Stimulated activated CD8-positive, alpha-beta memory T cell treated with anti-CD3 and anti-CD28 coated beads, Interleukin-2, amount 100 ng/mL, for 1 hour (primary cell): ENCODE measurements at places on chromosomes 5 and 9.

DNA sequence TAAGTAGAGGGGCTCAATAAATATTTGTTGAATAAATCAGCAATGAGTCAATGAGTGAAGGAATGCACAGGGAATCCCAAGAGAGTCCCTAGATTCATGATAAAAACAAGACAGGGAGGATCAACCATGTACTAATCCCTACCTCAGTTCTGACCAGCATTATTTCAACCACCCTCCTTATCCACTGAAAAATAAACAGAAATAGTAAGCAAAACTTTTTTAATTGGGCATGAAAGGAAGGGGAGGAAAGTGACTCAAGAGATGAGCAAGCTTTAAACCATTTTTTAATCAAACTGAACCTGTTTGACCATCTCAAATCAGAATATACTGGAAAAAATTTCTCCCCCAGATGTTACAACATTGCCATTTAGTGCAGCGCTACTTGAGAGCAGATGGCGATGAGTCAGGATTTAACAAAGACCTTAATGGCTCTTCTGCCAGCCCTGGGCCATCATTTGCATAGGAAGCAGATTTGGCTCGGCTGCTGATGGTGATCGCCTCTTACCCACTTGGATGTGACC is 194.8 kb upstream of the SLC30A5 start:
- DNase-seq = no peak

DNA sequence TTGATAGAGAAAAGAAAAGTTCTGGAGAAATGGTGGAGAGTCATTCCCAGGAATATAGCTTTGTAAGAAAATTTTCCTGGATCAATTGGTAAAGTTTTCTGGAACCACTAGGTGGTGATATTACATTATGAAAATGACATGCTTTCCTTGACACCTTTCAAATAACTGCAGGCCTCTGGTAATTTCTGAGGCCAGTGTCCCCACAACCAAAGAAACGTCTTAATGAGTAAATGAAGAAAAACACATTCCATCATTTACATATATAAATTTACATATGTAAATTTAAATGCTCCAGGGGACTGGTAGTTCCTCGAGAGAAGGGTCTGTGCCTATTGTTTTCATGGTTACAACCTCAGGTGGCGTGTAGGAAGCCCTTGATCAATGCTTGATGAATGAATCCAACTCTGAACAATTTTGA is 17.2 kb upstream of the RGS3 start:
- DNase-seq = no peak

GRCh38 chr9:119838210-119838609 is 469.0 kb upstream of the BRINP1 start:
- DNase-seq = no peak

DNA sequence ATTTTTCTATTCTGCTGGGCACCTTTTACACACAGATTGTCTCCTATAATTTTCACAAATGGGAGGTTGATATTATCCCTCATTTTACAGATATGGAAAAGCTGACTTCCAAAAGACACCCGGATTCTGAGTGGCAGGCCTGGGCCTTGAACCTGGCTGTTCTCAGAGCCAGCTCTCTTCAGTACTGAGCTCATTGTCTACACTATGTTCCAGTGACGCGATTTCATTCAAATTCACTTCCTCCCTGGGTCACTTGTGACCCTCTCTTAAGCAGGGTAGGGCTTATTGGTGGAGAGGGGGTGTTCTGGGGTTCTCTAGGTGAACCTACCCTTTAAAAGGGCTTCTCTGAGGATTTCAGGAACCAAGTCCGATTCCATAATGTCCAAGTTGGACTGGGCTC is 70.2 kb downstream of the ANKRD33B start:
- no peak for DNase-seq

DNA sequence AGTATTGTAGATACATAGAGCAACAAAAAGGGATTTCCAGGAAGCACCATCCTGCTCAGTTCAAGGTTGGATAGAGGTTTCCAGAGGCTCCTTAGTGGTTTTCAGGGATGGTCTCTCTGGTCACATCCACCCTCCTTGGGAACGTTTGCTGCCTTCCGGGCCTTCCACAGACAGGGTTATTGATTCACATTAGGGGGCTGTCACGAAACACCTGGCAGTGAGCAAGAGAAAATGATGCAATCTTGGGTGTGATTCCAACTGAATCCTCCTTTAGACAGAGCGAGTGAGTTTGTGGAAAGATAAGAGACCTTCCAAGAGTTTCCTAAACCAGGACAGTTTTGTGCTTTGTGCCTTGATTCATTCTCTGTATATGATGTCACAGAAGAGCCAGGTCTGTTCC is 43.8 kb upstream of the CTSL start:
- DNase-seq = no peak

DNA sequence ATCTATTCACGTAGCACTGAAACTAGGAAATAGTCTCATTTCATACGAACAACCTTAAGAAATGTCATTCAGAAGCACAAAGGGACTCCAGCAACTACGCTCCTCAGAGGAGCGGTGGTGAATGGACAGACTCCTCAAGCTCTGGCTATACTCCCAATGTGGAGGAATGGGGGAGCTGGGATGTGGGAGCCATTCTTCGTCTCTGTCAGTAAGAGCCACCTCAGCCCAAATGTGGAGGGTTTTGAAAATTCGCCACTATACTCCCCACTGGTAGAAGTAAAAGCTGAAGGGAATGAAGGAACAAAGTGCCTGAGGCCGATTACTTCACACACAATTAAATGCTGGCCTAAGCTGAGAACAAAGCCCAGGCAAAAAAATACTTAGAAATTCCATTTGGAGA is 96.3 kb downstream of the ADAMTS12 start:
- no peak for DNase-seq

DNA sequence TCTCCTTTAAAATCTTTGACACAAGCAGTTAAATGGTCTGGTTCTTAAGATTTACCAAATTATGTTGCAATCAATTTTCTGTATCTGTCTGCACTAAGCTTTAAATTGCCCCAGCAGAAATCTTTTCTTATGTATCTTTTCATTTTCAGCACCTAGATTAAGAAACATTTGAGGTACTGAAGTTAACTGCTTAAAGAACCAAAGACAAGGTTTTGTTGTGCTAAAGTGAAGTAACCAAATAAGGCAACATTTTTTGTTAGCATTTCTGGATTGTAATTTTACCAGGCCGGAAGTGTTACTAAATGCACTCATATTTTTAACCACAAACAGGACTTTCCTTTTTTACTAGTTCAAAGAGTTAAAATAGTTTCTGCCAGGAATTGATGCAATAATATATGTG is 24.1 kb upstream of the MTAP start:
- DNase-seq = no peak

GRCh38 chr5:77841616-77842015 is 65.5 kb upstream of the TBCA start:
- no peak for DNase-seq

DNA sequence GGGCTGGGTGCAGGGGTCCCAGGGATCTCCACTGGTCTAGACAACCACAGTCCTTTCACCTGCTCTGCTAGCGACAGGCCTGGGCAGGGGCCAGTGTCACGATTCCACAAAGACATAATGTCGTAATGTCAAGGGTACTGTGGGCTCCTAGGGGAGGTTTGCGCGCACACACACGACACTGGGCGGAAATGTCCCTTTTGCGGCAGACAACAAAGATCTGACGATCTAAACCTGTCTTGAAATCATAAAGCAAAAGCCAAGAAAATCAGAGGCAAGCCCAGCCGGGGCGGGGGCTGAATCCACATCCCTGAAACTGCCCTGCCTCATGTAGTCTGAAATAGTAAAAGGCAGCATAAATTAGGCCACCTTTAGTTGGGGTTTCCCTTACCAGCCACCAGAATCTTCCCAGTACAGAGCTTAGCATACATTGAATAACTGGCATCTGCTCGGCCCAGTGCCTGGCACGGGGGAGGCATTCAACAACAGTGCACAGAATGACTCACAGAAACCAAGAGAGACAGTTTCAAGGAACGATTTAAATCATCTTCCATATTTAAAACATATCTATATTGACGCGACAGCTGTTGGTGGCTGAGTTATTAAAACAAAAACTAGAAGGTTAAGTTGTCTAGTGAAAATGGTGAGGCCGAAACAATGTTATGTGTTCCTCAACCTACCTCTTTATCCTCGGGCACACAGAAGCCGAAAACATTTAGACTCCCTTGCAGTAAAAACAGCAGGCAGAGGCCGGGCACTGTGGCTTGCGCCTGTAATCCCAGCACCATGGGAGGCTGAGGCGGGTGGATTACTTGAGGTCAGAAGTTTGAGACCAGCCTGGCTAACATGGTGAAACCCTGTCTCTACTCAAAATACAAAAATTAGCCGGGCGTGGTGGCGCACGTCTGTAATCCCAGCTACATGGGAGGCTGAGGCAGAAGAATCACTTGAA is 151.0 kb downstream of the MYO10 start:
- DNase-seq = no peak

DNA sequence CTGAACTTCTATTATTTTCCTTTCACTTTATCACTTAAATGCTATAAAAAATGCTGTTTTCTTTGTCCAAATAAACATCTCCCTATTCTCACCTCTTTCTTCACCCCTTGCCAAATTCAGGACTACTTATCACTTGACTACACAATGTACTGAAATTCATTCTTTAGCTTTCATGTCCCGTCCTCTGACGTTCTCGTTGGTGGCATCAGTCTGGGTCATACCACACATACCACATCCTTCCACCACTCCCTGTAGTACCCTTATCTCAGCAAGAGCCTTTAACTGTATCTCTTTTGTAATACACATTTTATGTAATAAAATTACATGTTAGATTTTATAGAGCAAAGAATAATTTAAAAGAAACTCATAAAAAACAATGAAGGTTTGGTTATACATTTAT is 231.1 kb upstream of the PAPPA start:
- DNase-seq = no peak

DNA sequence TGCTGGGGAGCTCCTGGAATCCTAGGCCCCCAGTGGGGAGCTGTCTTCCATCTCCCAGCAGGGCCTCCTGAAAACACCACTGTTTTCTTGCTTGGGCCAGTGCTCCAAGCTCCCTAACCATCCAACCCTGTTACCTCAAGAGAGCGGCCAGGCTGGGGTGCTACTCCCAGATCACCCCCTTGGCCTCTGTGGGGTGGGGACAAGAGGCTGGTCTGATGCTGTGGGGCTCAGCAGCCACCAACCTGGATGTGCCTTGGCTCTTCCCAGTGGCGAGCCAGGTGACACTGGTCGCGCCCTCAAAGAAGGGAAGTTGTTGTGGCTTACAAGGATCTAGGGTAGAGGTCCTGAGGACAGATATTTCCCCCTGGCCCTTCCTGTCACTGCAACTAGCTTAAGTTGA is 49.0 kb downstream of the SECISBP2 start:
- DNase-seq = no peak
